ENCODE measurements at places on chromosomes 2 and 18. TPM values are rescaled to one million over a fixed set of nuclear protein-coding genes. Genes with fewer than 3 reads are reported as not detected.

GRCh38 chr2:164479460-164479859 is 141.8 kb downstream of the GRB14 start:
- no peak overlapping the region for H3K27ac ChIP-seq
- H3K4me3 ChIP-seq = no peak overlapping the region
- H3K27me3 ChIP-seq = no peaks in the 10 kb centered on the region

DNA sequence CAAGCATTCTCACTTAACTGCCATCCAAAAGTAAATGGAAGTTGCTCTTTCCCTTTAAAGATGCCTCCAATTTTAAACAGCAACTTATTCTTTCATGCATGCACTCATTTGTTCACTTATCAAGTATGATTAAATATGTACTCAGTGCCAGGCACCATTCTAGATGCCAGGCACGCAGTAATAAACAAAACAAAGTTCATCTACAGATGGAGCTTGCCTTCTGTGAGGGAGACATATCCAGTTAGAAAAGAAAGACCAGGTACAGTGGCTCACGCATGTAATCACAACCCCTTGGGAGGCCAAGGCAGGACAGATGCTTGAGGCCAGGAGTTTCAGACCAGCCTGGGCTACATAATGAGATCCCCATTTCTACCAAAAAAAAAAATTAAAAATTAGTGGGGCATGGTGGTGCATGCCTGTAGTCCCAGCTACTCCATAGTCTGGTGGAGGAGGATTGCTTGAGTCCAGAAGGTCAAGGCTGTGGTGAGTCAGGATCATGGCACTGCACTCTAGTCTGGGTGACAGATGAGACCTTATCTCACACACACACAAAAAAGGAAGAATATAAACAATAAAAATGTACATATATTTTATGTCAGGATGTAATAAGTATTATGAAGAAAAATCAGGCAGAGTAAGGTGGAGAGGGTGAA is 19.2 kb upstream of the CCDC141 start:
- no peak overlapping the region for H3K27ac ChIP-seq
- no peak for DNase-seq
- H3K36me3 ChIP-seq = no peaks in the 10 kb centered on the region

DNA sequence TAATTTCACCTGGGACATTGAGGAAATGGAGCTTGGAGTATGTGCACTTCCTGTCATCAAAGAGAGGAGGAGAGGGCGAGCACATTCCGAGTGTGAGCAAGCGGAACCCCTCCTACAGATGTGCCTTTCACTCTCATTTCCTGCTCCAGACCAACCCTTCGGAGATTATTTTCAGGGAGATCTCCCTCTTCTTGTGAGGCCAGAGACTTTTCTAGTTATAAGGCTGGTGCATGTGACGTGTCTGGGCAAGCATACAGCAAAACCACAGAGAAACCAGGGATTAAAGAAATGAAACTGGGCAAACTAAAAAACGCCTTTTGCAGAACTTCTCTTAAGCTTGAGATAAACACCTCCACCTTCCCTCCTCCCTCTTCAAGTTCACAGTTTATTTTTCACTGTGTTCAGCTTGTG is 409.2 kb upstream of the TCF4 start:
- H3K27ac ChIP-seq = peak overlapping the region; percentile 89
- peak overlapping the region; percentile 81 for H3K4me3 ChIP-seq
- DNase-seq = peak; percentile 37
- no peaks in the 10 kb centered on the region for H3K36me3 ChIP-seq
- peaks cover 24% of the 10 kb centered on the region for H3K4me1 ChIP-seq
- no peaks in the 10 kb centered on the region for H3K27me3 ChIP-seq

GRCh38 chr2:55926246-55926645 is 2.7 kb upstream of the EFEMP1 start:
- no peak overlapping the region for H3K4me3 ChIP-seq
- no peak overlapping the region for H3K27ac ChIP-seq
- no peak for DNase-seq
- H3K27me3 ChIP-seq = peaks cover 48% of the 10 kb centered on the region
- H3K4me1 ChIP-seq = peaks cover 14% of the 10 kb centered on the region

- peaks cover 4% of the 10 kb centered on the region for H3K4me1 ChIP-seq
- no peaks in the 10 kb centered on the region for H3K36me3 ChIP-seq
- no peak for DNase-seq
- no peaks in the 10 kb centered on the region for H3K27me3 ChIP-seq
- H3K4me3 ChIP-seq = no peak overlapping the region
These were observed 2.0 kb downstream of the COLEC11 start for GRCh38 chr2:3596901-3597417.

DNA sequence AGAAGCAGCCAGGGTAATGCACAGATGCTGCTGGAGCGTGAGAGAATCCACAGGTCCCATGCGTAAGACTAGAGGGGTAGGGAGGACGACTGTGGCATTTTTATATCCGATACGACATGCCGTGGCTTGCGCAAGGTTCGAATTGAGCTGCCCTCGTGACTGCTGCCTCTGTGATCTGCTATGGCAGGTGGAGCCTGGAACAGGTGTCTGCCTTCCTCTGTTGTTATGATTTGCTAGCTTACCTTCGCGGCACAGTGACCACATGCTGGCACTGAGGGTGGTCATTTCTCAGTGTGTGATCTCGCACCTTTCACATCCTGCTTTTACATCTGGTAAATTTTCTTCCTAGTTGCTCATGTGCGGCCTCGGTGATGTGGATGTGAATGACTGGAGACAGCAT is 240.2 kb downstream of the ALPK2 start:
- H3K36me3 ChIP-seq = peaks cover 10% of the 10 kb centered on the region
- H3K27me3 ChIP-seq = no peaks in the 10 kb centered on the region
- H3K27ac ChIP-seq = no peak overlapping the region

GRCh38 chr2:88221365-88221942 is 51.3 kb downstream of the THNSL2 start:
- H3K4me1 ChIP-seq = no peaks in the 10 kb centered on the region
- H3K27me3 ChIP-seq = peaks cover 35% of the 10 kb centered on the region
- H3K27ac ChIP-seq = no peak overlapping the region
- peaks cover 3% of the 10 kb centered on the region for H3K36me3 ChIP-seq

DNA sequence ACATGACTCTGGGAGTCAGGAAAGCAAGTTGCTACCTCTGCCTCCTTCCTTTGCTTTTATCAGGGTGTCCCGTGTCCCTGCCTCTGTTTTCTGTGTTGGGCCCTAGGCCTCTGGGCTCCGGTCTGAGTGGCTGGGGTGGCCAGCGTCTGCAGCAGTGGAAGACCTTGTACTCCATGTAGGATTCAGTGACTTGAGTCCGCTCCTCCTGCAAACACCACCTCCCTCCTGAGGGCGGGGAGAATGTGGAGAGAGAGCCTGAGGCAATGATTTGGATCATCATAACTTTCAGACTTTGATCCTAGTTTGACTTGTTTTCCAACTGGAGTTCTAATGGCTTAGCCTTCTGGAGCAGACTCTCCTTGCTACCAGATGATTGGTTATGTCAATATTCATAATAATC is 30.8 kb downstream of the ATP6V1C2 start:
- H3K36me3 ChIP-seq = no peaks in the 10 kb centered on the region
- H3K4me3 ChIP-seq = no peak overlapping the region
- H3K4me1 ChIP-seq = peaks cover 5% of the 10 kb centered on the region
- no peak overlapping the region for H3K27ac ChIP-seq
- H3K27me3 ChIP-seq = no peaks in the 10 kb centered on the region
- DNase-seq = no peak

GRCh38 chr2:166060191-166060590 is 67.6 kb downstream of the SCN1A start:
- no peak for DNase-seq
- peaks cover 5% of the 10 kb centered on the region for H3K27me3 ChIP-seq
- H3K36me3 ChIP-seq = no peaks in the 10 kb centered on the region
- no peak overlapping the region for H3K27ac ChIP-seq

DNA sequence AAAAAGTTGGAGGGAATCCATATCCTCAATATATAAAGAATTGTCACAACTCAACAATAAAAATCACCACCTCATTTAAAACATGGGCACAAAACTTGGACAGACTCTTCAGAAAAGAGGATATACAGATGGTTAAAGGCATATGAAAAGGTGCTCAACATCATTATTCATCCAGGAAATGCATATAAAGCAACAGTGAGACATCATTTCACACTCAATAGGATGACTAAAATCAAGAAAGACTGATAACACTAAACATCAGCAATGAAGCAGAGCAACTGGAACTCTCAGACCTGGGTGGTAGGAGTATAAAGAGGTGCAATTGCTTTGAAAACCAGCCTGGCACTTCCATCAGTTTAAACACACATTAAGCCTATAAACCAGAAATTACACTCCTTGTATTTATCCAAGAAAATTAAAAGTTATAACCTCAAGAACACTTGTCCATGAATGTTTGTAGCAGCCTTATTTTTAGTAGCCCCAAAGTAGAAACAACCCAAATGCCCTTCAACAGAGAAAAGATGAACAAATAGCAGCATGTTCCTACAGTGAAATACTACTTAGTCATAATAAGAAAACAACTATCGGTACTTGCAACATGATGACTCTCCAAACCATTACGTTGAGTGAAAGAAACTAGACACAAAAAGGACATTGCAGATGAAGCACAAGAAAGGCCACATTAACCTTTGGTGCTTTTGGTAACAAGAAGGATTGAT is 79.1 kb upstream of the TANC1 start:
- peaks cover 8% of the 10 kb centered on the region for H3K27me3 ChIP-seq
- no peak for DNase-seq
- H3K36me3 ChIP-seq = no peaks in the 10 kb centered on the region
- no peak overlapping the region for H3K4me3 ChIP-seq

DNA sequence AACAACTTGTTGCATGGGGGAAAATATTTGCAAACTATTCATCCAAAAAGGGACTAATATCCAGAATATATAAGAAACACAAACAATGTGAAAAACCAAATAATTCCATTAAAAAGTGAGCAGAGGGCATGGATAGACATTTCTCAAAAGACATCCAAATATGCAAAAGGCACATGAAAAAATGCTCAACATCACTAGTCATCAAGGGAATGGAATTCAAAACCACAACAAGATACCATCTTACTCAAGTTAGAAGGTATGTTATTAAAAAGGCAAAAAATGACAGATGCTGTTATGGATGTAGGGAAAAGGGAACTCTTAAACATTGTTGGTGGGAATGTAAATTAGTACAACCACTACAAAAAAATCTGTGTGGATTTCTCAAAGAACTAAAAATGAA is 396.5 kb downstream of the CCDC85A start:
- no peak for DNase-seq
- H3K4me1 ChIP-seq = no peaks in the 10 kb centered on the region

- no peak overlapping the region for H3K4me3 ChIP-seq
- no peaks in the 10 kb centered on the region for H3K36me3 ChIP-seq
- peaks cover 72% of the 10 kb centered on the region for H3K27me3 ChIP-seq
- no peaks in the 10 kb centered on the region for H3K4me1 ChIP-seq
- no peak for DNase-seq
These were observed 45.3 kb upstream of the CTLA4 start for GRCh38 chr2:203822240-203822639.

- H3K27ac ChIP-seq = no peak overlapping the region
- no peak for DNase-seq
- no peaks in the 10 kb centered on the region for H3K36me3 ChIP-seq
- H3K4me3 ChIP-seq = no peak overlapping the region
- H3K4me1 ChIP-seq = no peaks in the 10 kb centered on the region
These were observed 256.5 kb downstream of the GBX2 start for GRCh38 chr2:235911633-235912233.

DNA sequence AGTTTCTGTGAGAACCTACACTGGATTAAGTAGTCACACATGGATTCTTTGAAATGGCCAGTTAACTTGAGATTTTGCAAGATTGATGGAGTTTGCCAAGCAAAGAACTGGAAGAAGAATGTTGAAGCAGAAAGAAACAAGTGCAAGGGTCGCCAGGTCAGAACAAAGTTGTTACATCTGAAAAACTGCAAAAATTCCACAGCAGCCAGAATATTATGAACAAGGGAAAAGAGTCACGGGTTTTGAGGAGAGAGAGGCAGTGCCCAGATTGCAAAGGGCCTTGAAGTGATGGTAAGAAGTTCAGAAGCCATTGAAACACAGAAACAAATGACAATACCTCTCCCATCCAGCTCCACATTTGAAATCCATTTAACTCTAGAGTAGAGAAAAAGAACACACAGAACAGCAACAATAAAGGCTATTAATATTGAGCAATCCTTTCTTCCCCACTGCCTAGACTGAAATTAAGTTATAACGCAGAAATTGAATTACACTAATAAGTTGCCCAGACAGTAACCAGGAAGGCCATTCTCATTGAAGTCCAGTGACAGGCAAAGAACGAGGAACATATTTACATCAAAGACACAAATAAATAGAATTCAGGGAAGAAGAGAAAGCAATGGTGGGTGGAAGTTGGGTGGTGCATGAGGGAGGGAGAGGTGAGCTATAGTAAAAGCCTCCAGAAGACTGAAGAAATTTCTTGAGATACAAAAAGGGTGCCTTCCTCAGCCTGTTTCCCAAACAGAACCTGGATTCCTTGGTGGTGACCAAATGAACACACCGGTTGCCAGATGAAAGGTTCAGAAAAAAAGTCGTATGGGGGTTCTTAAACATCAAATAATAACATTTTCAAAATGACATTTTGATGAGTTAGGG is 80.6 kb downstream of the ARHGAP15 start:
- no peak for DNase-seq
- peaks cover 24% of the 10 kb centered on the region for H3K36me3 ChIP-seq
- no peaks in the 10 kb centered on the region for H3K27me3 ChIP-seq

GRCh38 chr2:233976087-233976486 is 58.9 kb downstream of the TRPM8 start:
- H3K4me3 ChIP-seq = no peak overlapping the region
- no peaks in the 10 kb centered on the region for H3K4me1 ChIP-seq
- H3K27me3 ChIP-seq = peaks cover 73% of the 10 kb centered on the region
- no peak for DNase-seq
- H3K27ac ChIP-seq = no peak overlapping the region

DNA sequence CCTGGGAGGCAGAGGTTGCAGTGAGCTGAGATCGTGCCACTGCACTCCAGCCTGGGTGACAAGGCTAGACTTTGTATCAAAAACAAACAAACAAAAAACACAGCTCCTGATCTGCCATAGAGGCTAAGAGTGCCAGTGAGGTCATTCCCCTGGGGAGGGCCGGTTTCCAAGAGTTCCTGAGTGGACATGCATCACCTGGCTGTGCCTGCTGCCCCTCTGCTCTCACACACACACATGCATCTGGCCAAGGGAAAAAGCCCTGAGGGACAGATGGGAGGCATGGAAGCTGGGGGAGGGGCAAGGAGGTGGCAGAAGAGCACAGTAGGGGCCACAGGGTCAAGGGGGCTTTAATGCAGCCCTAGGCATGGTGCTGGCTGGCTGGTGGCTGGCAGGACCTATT is 60.4 kb downstream of the ZBTB7C start:
- H3K36me3 ChIP-seq = no peaks in the 10 kb centered on the region
- no peak for DNase-seq

- DNase-seq = peak; percentile 87
- peak within 1 kb of the TSS; percentile 97 for H3K4me3 ChIP-seq
These were observed at the start of gene SANBR for GRCh38 chr2:61065714-61066709. SANBR (plus strand) TSS chr2:61065871; CDS start chr2:61070351, 4,480 bp downstream.

- DNase-seq = no peak
- H3K4me1 ChIP-seq = peaks cover 12% of the 10 kb centered on the region
- H3K27me3 ChIP-seq = no peaks in the 10 kb centered on the region
- H3K36me3 ChIP-seq = peaks cover 60% of the 10 kb centered on the region
These were observed 94.3 kb upstream of the ITGB6 start for GRCh38 chr2:160294339-160294803.

The CHST9 gene
- polyA plus RNA-seq = not detected

The ETAA1 gene
- polyA plus RNA-seq = 1.6 TPM

The ERMN gene
- 0.08 TPM for polyA plus RNA-seq

The EDAR gene
- not detected for polyA plus RNA-seq

The SOCS6 gene
- not detected for polyA plus RNA-seq

The FABP1 gene
- not detected for polyA plus RNA-seq

The PLCD4 gene
- polyA plus RNA-seq = not detected

The MAPRE3 gene
- 1.8 TPM for polyA plus RNA-seq

The CCDC142 gene
- polyA plus RNA-seq = 10.0 TPM

All from naive B cell (primary cell).